ENCODE measurements at places on chromosomes 1 and 21.

- DNase-seq = no peak
These were observed 21.5 kb downstream of the CDC73 start for GRCh38 chr1:193143285-193143684.

DNA sequence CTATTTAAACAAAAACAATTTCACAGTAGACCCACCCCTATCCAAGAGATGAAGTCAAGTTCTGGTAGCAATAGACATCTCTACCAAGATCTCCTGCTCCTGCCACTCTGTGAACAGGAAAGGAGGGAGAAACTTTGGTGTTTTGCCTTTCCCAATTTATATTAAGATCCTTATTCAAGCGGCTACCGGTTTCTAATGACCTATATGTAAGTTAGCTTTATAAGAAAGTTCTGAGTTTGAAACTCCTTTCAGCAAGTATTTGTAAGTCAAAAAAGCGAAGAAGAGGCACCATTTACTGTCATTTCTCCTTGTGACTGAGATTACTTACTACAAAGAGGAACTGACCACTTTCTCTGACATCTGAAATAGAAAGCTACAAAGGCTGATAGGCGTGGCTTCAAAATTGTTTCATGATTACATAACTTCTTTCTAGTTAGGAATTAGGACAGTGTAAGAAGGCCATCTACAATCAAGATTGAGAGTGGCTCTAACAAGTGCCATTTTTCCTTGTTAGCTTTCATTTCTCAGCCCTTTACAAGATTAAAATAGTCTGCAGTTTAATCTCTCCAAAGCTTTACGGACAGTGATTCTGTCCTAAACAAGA, at the start of gene MNDA:
MNDA (plus strand) TSS at position 448 of the 604 bp plus-strand sequence. CDS start 10,803 bp downstream, outside the sequence.
- DNase-seq = no peak

DNA sequence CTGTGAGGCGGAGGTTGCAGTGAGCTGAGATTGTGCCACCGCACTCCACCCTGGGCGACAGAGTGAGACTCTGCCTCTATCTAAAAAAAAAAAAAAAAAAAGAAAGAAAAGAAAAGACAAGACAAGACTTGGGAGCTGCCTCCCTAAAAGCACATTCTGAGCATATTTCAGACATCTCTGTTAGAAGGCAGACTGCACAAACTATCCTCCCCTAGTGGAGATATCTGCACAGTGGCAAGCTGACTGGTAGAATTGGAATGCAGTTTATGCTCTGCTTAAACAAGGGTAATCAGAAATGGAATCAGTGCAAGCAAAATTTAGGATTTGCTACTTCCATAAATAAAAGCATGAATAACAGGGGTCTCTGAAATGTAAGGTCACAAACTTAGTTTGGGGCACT, 31.8 kb downstream of the GNG4 start:
- no peak for DNase-seq

DNA sequence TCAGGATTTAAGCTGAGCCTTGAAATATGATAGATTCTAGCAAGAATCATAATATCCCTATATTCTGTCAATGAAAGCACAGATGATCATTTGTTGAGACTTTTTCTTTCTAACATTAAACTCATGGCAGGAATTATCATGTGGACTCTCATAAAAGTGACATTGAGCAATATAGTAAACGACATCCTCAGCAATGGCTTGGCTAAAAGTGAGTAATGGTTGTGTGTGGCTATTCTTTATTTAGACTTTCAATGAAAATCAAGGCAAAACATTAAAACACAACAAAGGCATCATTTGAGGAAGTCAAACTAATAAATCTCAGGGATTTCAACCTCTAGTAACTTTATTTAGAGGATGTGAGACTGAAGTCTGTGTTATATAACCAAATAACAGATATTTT, 257.8 kb upstream of the ADGRL4 start:
- no peak for DNase-seq

GRCh38 chr1:108719656-108720435, 7.1 kb downstream of the FNDC7 start:
- DNase-seq = peak; percentile 62

- DNase-seq = no peak
These were observed 575.8 kb upstream of the PRMT6 start for GRCh38 chr1:106480629-106481028.

DNA sequence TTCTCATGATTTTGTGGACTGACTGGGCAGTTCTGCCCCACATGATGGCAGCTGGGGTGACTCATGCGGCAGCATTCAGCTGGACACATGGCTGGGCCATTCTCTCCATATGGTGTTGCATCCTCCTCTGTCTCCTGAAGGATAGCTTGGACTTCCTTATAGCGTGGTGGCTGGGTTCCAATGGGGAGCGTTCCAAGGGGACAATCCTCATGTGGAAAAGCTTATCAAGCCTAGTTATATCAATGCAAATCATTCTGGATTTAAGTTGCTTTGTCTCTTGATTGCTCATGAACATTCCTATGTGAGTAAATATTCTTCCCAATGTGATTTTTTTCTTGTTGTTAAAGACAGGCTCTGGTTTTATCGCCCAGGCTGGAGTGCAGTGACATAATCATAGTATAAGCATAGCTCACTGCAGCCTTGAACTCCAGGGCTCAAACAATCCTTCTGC, 13.2 kb upstream of the SLC2A1 start:
- no peak for DNase-seq

GRCh38 chr1:119655154-119655553, 7.1 kb upstream of the ZNF697 start:
- DNase-seq = no peak

DNA sequence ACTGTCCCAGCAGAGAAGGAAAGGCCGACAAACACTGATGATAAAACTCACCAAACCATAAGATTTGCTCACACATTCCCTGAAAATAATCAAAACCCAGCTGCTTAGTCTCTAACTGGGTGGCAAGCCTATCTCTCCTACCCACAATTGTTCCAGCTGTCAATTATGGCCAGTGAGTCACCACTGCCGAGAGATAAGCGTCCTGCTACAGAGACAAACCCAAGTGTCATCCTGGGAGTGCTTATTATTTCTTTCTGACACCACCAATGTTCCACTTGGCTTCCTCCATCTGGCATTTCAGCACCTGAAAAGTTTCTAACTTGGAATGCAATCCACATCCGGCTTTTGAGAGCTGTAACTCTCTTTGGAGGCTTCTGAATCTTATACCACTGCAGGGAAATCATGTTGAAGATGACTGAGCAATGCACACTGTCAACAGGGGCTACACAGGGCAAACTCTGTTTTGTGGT, 51.5 kb upstream of the VAV3 start:
- DNase-seq = no peak

DNA sequence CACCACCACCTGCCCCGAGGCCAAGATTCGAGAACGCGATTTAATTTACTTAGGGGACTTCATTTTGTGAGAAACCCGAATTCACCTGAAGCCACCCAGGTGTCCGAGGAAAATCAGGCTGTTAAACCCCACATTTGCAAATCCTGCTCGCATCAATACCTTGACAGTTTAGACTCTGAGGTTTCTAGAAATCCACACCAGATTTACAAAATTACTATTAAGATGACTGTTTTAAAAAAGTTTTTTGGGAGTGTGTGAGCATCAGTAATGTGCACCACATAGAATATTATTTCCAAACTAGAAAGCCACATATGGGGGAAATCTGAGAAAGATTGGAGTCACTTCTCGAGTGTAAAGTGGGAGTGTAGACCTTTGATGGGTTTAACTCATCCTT, 685 bp downstream of the RIMKLA start:
- no peak for DNase-seq

DNA sequence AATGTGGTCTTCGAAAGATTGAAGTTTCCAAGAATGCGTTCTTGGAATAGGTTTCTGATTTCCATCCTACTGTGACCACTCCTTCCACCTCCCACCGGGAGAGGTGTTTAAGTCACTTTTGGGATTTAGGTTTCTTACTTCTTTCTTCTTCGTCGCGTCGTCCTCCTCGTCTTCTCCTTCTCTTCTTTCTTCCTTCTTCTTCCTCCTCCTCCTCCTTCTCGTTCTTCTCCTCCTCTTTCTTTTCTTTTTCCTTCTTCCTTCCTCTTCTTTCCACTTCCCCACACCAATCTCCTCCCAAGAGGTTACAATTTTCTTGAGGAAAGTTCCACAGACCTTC, 2.1 kb downstream of the CACHD1 start:
- DNase-seq = no peak

- no peak for DNase-seq
These were observed 93.0 kb downstream of the SIM2 start for GRCh38 chr21:36791695-36792470.

- no peak for DNase-seq
These were observed 9.2 kb upstream of the TRAF3IP3 start for GRCh38 chr1:209746451-209747165.

GRCh38 chr1:54127594-54128300, 25.1 kb downstream of the CDCP2 start:
- DNase-seq = no peak

DNA sequence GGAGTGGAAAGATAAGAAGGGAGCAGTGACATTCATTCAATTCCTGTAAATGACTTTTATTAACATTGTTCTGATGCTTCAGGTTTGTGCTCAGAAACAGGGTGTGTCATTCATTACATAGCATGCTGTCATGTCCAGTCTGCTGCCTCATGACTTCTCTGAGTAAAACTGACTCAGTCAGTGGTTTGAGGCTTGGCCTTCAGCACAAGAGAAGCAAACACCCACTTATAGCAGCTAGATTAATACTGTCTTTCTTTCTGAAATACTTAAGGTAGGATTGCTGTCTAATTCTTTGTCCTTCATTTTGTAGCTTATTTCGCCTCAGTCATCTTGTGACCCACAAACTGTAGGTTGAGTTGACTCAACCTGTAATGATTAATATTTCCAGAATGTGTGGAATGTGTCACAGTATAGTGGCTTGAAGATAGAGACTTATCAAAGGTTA, 32.9 kb downstream of the RASAL2 start:
- peak; percentile 96 for DNase-seq

GRCh38 chr1:214896921-214897320, 185.6 kb upstream of the KCNK2 start:
- DNase-seq = no peak

DNA sequence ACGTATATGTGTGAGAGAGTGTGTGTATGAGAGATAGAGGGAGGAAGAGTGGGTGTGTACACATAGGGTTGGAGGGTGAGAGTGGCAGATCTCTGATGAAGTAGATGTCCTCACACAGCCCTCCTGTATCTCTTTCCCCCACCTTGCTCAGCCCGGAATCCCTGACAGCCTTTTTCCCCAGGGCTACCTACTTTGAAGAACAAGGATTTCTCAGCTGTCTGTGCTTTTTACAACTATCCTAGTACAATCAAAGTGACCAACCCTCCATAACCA, 29.1 kb upstream of the CADM3 start:
- DNase-seq = no peak

DNA sequence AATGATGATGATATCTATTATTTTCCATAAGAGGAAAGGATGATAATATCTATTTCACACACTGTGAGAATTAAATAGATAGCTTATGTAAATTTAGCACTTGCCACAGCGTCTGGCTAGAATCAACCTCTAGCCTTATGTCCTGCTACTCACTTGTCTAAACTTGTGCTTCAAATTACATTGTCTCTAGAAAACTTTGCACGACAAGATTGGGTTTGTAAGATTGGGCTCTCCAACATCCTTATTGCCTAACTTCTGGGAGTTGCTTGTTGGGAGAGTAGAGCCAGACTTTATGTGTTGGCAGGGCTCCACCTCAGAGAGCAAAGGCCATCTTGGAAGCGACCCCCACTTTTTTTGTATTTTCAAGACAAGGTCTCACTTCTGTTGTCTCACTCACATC, 50.0 kb upstream of the POGK start:
- DNase-seq = no peak

DNA sequence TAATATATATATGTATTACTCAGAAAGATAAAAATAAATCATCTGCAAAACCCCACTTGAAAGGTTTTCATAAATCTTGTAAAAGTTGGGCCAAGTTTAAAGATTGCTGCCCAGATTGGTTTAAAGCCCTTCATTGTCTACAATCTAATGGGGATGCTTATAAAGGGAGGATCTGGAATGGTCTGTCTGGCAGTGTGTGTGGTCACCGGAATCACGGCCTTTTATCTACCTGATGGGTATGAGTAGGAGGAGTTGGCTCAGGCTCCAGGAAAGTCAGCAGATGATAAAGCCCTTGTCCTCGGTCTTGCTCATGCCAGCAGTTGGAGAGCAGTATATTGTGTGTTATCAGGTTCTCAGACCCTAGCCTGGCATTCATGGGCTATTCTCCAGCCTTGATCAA, 197.7 kb downstream of the ROR1 start:
- no peak for DNase-seq

GRCh38 chr1:164662462-164662861, 103.5 kb downstream of the PBX1 start:
- no peak for DNase-seq

- DNase-seq = no peak
These were observed 63.4 kb upstream of the CSF1 start for GRCh38 chr1:109847251-109847650.

DNA sequence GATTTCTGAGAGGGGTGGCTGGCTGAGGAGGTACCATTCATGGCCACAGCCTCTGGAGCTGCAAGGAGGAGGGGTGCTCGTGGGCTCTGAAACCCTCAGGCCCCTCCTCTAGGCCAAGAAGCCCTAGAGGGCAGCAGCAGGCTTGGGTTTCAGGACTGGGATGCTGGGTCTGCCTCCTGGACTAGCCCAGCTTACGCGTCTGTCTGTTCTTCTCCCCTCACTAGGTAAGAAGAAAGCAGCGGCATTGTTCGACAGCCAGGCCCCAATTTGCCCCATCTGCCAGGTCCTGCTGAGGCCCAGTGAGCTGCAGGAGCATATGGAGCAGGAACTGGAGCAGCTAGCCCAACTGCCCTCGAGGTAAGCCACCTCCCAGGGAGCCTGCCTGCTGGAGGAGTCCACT, 60.3 kb downstream of the TMEM53 start:
- no peak for DNase-seq

GRCh38 chr21:30444204-30444603, 4.1 kb downstream of the KRTAP15-1 start:
- no peak for DNase-seq

DNA sequence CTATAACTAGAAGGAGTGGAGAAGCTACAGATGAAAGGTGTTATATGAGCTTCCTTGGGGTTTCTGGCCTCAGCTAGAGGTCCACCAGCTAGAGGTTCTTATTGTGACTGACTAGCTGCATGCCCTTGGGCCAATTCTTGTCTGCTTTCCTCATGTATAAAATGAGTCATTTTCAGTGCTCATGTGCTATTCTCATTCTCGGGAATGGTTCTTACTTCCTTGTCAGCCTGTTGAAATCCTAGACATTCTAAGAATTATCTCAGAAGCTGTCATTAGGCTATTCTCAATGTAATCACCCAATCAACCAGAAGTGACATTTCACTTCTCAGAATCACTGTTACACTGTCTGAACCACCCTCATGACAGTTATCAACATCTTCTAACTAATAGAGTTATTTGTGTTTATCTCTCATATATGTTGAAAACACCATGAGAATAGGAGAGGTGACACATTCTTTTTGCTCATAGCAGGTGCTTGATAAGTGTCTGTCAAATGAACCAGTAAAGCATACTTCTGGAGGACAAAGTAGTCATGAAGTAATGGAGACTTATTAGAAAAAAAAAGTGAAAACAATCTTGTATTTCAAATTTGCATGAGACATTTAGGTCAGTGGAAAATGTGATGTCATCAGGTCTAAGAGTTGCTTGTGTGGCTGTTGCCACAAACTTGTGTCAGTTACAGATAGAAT, 122.8 kb upstream of the IVNS1ABP start:
- DNase-seq = no peak

Measured in Panc1 (cell line).